ENCODE measurements at places on chromosomes 16 and 17.

GRCh38 chr16:12318661-12319427 is 342.3 kb downstream of the SNX29 start:
- DNase-seq: no peak

- DNase-seq: no peak
These were observed 75.2 kb upstream of the GSE1 start for GRCh38 chr16:85537795-85538401.

DNA sequence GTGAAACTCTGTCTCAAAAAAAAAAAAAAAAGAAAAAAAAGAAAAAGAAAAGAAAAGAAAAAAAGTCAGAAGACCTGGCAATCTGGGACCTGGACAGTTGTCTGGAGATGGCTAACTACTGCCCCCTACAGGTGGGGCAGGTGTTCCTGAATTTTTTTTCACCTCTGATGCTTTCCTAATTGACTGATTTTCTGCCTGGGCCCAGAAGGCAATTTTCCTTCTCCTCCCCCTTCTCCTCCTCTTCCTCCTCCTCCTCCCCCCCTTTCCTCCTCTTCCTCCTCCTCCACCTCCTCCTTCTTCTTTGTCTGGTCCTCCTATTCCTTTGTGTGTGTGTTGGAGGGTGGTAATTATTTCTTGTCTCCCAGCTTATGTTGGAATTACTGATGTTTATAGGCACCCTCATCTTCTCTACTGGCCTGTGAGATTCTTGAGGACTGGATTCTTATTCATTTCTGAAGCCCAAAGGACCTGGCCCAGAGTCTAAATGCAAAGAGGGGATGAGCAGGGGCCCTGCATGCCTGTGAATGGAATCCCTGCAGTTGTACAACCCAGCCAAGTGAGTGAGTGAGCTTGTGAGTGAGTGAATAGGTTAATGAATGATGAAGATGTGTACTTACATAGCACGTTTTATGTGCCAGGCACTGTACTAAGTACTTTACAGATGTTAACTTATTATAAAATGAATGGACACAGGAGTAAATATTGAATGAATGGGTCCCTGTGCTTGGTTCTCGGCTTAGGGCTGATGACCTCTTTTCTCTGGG is 26.9 kb downstream of the IRX5 start:
- DNase-seq: no peak

- DNase-seq: no peak
These were observed 108.4 kb downstream of the OR1D5 start for GRCh38 chr17:2954898-2955445.

- peak; percentile 58 for DNase-seq
These were observed 20.1 kb upstream of the MLYCD start for GRCh38 chr16:83878838-83879237.

DNA sequence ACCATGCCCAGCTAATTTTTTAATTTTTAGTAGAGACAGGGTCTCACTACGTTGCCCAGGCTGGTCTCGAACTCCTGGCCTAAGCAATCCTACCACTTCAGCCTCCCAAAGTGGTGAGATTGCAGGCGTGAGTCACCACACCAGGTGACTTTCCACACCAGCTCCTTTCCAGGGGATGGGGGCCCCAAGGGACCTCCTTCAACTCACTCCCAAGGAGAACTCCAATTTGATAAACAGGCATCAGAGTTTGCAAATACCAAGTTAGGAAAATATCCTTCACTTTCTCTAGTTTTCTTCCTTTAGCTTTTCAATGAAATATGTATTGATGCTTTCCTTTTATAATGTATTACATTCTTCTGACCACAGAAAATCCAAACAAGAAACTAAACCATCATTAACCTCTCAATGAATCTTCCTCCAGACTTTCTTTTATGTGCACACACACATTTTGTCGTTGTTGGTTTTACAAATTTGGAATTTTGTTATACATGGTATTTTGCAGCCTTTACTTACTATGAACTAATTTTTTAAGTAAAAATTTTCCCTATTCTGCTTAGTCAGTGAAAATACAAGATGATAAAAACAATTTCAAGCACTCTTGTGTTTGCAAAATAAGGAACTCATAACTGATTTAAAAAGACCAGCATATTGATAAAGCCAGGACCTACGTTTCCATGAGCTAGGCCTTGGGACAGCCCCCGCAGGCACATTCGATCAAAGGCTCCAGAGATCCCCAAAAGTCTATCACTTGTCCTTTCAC is 32.0 kb downstream of the GAS7 start:
- no peak for DNase-seq

DNA sequence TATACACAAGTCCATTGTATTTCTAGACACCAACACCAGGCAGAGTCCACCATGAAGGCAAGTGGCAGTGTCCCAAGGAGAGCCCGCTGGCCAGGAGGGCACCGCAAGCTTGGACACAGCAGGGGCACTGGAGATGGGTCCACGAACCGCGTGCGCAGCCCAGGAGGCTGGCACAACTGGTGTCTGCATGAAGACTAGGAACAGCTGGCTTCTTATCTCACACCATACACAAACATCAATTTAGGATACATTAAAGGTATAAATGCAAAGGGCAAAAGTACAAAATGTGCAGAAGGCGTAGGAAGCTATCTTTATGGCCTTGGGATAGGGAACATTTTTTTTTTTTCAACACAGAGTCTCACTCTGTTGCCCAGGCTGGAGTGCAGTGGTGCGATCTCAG is 52.4 kb downstream of the ANKRD11 start:
- no peak for DNase-seq

DNA sequence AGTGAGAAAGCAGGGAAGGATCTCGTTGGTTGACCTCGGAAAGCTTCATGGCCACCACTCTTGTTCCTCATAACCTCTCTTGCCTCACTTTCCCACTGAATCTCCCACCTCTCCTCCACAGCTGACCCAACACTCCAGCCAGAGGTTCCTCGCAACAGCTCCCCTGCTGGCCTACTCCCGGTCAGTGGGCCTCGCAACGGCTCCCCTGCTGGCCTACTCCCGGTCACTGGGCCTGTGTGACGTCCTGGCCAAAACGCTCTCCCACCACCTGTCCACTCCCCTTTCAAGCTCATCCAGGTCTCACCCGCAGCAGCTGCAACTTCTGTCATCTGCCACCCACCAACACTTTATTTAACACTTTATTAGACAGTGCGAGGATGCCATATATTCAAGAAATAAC is 149.1 kb downstream of the VPS53 start:
- no peak for DNase-seq

- no peak for DNase-seq
These were observed 4.2 kb downstream of the MYH13 start for GRCh38 chr17:10368561-10368960.

DNA sequence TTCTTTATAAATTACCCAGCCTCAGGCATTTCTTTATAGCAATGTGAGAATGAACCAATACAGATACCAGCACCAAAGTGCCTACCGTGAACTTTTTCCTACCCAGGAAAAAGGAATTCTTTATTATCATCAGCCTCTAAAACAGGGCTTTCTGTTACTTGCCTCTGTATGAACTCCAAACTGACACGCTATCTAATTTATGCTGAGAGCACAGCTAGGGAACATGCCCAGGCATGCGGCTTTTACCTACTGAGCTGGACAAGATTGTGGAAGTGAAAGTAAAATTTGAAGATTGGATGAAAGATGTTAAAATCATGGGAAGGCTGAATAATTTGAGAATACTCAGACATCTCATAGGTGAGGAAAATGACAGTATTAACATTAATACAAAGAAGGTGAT is 24.4 kb upstream of the ADCY9 start:
- no peak for DNase-seq

DNA sequence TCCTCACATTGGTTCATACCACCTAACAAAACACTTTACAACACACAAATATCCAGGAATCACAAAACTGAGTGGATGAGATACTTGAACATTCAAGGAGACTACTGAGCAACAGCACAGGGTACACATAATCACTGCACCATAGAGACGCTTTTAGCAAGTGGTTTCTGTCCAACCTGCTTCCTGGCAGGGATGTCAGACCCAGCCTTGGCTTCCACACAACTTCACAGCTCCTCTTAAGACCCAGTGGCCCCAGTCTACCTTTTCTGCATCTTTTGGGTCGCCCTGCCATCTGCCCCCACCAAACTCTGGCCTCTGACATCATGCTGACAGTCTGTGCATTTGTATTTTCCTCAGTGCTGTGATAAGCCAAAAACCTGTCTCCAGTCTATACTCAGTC is 5.9 kb upstream of the CORO6 start:
- DNase-seq: no peak

GRCh38 chr17:57677301-57677700 is 67.8 kb downstream of the CCDC182 start:
- DNase-seq: no peak

- DNase-seq: no peak
These were observed 35.1 kb upstream of the SREBF1 start for GRCh38 chr17:17871913-17872312.

- peak; percentile 49 for DNase-seq
These were observed 28.7 kb upstream of the GAS7 start for GRCh38 chr17:10226930-10227695.

DNA sequence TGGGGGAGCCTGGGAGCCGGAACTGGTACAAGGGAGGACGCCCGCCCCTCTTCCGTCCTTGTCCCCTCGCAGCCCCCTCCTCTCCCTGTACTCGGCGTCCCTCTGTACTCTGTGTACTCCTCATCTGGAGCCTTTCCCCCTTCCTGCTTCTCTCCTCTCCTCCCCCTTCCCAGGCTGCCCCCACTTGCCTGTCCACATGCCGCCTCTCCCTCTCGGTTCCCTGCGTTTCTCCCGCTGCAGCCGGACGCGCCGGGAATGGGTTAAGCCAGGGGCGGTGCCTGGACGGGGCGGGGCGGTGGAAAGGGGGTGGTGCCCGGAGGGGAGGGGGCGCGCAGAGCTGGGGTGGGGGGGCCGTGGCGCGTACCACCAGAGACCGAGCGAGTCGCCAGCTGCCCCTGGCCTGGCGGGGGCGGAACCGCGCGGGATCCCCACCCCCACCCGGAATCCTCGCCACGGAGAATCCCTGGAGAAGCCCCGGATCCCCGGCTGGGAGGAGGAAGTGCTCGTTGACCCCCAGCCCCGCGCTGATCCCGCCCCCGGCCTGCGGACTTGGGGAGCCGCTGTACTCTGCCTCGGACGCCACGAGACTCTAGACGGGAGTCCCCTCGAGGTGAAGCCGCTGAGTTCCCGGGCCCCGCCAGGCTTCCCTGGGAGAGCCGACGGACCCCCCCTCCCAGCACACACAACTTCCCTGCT is 22.6 kb downstream of the GJD3 start:
- DNase-seq: peak; percentile 44

DNA sequence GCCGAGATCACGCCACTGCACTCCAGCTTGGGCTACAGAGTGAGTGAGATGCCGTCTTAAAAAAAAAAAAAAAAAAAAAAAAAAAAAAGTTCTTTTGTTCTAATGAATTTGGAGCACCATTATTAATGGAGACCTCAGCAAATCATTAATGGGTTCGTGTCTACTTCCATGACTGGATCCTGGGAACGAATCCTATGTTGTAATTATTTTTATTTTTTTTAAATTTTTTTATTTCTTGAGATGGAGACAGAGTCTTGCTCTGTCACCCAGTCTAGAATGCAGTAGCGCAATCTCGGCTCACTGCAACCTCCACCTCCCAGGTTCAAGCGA is 30.7 kb downstream of the SPOP start:
- no peak for DNase-seq

DNA sequence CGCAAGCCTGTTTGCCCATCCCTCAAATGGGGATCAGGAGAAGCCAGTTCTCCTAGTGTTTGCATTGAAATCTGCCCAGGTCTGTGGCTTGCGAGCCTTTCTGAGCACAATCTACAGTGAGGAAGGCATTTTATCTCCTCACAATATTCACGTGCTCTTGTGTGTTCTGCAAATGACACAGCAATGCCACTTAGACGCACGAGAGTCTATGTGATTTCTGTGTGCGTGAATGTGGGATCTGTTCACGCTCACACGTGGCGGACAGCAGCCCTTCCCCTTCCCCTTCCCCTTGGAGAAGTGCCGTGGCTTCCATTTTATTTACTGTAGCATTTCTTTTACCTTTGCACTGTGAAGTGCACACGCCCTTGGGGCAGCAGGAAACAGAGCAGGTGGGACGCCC is 17.7 kb upstream of the CBFA2T3 start:
- DNase-seq: no peak

DNA sequence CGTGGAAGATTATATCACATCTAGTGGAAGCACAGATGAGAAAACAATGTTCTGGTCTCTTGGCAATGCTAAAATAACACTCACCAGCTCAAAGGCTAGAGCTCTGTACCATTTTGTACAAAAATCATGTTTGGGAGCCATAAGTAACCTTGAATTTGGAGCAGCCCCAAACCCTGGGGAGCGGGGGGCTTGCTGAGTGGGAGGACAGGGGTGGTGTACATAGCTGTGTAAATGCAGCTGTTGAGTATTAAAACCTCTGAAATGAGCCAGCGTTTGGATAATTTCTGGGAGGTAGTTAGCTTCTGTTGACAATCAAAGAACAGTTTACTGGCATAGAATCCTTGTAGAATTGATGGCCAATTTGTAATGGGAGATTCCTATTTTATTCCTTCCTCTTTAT is 4.3 kb downstream of the MYH8 start:
- no peak for DNase-seq

- DNase-seq: no peak
These were observed 162.5 kb upstream of the CNTNAP4 start for GRCh38 chr16:76114681-76115080.

- no peak for DNase-seq
These were observed 722.0 kb upstream of the SOX9 start for GRCh38 chr17:71398800-71399219.

DNA sequence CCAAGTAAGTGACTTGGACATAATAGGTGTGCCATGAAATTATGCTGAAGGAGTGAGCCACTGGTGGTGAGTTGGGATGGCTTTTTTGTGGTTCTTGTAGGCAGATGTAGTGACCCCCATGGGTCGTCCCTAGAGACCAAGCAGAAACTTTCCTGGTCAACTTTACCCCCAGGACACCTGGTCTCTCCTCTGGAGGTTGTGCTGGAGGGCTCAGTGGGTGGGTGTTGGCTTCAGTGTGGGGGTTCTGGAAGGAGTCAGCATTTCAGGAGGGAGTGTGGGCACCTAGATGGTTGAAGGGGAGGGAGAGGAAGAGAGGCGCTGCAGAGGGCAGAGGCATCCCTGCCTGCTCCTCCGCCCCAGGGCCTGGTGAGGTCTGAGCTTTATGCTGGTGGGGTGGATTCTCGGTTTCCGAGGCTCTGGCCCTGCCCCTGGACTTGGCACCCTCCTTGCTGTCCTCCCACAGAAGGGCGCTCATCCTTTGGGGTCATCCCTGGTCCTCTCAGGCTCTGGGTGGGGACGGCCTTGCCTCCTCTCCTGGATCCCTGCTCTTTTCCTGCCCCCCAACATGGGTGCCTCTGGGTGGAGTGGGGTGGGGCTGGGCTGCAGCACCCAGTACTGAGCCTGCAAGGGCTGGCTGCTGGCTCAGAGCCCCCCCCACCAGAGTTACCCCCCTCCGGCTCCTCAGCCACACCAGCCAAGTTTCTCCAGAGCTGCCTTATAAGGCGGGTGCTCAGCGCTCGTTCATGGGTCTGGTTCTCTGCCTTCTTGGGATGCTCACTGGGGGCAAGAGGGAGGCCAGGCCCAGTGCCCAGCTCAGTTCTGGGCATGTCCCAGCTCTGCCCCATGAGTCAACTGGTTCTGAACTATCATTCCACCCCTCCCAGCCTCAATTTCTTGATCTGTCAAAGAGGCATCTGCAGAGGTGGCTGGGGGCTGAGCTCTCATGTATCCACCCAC is 266.8 kb downstream of the SEC14L1 start:
- no peak for DNase-seq

All from midbrain (tissue), 1 donor.